CD4-positive, alpha-beta memory T cell (primary cell): ENCODE measurements at places on chromosomes 7 and 10.

DNA sequence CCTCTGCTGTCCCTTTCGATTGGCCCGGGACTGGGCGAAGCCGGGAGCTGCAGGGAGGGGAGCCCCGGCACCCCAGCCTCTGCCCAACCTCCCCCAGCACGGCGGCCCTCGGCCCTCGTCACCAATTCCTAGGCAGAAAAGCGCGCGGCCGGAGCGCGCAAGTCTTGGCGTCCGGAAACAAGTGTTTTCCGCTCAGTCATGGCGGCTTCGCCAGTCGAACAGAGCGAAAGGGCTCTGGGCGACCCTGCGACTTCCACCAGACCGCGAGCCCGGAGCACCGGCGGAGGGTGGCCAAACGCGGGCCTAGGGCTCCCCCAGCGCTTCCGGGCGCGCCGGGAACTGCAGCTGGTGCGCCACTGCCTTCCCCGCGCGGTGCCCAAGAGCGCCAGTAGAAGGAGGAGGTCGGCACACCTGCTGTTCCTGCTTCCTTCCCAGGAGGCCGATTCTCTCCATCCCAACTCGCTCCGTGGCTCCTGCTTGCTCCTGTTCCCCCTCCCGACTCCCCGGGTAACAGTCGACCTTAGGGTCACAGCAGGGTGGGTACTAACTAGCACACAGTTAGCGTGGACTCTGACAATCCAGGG lies 729.9 kb downstream of the ZWINT start:
- no peak for DNase-seq

- DNase-seq = no peak
Observed at GRCh38 chr10:58384544-58384998, 639 bp upstream of the TFAM start.

DNA sequence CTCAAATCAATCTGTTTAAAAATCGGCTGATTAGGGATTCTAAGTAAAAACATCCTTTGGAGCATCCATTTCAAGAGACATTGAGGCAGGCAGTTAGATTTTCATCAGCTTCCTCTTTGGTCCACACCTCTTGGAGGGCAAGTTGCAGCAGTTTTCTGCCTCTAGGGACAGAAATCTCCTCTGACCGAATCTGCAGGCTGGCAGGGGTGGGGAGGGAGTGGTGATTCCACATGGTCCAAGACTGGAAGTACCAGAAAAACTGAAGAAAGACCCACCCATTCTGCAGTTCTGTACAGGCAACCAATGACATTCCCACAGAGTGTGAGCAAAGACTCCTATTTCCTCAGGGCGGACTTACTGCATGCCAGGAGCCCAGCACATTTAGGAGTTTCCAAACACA lies 29.0 kb downstream of the FGFBP3 start:
- no peak for DNase-seq

DNA sequence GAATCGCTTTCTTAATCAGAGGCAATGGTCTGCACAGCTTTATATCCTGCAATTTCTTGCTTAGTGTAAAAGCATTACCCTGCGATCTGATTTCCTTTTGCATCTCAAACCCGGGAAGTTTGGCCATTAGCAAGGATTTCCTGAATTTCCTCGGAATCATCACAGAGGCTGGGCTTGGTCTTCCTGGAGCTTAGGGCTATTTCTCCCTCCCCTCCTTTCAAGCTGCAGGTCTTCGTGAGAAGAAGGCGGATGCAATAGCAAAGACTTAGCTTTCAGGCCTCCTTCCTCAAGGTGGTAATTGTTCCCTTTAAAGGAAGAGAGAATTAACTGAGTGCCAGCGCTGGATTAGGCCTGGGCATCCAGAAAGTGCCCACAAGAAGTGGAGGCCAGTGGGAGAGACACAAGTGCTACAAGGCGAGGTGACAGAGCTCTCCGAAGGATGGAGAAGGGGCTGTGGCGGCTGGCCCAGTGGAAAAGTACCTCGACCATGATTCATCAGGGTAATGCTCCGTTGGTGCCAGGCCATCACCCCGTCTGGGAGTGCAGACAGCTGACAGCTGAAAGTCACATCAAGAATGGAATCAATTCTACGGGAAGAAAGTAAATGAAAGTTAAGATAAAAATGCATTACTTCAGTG lies 4.0 kb upstream of the ARMS2 start:
- no peak for DNase-seq

GRCh38 chr10:77180794-77181193 lies 456.8 kb downstream of the KCNMA1 start:
- DNase-seq = no peak

DNA sequence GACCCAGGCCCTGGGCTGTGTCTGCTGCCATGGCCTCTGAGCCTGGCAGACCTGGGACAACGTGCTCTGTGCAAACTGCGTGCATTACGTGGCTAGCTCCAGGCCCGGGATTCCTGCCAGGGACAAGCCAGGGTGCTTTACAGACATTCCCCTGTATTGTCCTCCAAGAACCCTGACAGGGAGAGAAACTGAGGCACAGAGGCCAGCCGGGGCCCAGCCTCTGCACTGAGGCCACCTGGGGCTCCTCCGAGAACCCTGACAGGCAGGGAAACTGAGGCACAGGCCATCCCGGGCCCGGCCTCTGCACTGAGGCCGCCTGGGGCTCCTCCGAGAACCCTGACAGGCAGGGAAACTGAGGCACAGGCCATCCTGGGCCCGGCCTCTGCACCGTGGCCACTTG lies 64.9 kb downstream of the CFAP46 start:
- no peak for DNase-seq

DNA sequence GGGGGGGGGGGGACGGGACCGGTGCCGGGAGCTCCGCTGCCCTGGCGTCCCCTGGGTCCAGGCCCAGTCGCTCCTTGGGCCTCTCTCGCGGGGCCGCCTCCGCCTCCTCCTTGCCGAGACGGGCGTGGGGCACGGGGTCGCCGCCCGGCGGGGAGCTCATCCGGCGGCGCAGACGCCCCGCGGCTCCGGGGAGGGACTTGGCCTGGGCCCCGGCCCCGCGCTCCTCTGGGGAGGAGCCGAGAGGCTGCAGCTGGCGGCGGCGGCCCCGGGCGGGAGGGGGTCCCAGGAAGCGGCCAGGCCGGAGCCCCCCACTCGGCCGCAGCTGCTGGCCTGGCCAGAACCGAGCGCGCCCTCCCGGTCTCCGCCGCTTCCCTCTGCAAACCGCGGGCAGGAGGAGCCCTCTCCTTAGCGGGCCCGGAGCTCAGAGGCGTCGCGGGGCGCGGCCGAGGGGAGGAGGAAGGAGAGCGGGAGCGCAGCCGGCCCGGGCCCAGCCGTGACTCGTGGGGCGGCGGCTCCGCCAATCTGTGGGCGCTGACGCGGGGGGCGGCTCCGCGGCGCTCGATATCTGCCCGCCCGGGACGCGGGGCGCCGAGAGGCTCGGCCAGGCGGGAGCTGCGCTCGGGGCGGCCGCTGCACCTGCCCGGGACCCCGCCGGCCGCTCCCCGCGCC lies at the start of gene FAM20C:
Gene FAM20C (plus strand): TSS at position 591 of the 669 bp plus-strand sequence. CDS start 629 bp downstream, outside the sequence.
- DNase-seq = peak; percentile 19

DNA sequence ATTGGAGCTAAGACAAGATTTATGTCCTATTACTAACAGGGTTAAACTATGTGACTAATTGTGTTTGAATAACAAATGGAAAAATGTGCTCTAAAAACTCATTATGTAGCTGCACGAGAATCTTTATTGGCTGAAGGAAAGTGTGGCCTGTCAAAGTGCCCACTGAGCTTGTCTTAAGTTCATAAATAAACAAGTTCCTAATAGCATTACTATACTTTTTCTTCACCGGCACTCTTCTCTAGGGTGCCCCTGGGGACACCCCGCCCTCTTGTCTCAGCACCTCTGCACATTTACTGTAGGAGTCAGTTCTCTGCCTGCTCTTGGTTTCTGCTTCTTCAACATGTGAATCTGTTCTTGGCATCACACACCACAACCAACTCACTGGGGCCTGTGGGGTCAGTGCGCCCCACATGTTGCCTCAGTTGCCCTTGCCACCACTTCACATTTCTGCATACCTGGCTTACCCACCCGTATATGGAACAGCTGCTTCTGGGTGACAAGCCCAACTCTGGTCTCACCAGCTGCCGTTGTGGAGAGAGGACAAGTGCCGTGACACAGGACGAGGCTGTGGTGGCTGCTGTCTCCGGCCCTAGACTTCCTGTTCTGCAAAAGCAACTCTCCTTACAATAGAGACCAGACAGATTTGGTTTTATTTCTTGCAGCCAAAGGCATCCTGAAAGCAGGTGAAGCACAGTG lies 96.3 kb upstream of the DDC start:
- no peak for DNase-seq

- DNase-seq = no peak
Observed at GRCh38 chr7:41384418-41384817, 318.5 kb downstream of the INHBA start.

GRCh38 chr7:10918093-10918590 lies 55.5 kb upstream of the PHF14 start:
- DNase-seq = no peak

DNA sequence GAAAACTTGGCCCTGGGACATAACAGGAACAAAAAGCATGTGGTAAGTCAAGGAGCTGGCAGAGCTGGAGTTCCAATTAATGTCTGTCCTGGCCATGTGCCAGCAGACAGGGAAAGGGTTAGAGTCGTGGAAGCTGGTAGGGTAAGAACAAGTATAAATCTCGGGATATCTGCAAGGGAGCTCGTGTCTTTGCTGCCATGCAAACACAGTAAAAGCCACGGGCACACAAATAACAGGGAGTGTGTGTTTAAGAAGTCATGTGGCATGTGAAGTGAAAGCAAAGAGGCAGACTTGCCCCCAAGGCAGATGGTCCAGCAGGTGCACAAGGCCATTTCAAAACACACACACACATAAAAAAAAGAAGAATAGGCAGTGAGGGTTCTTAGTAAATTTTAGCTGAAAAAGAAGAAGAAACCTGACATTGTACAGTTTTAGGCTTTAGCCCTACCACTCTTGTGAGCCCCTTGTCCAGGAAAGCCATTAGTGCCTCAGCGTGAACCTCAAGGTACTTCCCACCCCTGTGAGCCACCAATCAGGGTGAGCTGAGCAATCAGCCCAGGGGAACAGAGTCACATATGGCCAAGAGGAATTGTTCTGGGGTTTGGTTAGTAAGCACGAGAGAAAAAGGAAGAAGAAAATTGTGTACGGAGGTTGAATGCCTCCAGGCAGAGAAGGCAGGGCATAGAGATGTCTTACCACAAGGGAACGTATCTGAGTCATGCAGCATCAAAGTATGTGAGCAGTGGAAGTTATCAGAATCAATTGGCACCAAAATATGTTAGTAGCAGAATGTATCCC lies 32.8 kb upstream of the ARHGAP12 start:
- DNase-seq = no peak

DNA sequence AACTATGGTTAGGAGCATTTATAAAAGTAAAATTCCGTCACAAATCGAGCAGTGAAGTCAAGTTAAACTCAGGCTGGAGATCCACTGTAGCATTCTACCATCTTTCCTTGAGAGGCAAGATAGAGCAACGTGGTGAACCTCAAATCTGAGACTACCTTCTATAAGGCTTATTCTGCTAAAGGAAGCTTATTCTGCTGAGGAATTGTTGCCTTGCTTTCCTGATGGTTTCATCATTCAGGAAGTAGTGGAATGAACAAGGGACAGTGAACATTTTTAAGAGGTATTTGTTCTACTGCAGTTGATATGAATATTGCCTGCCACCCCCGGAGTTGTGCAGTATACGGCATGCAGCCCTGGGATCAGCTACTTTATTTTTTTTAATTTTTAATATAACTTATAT lies 170.8 kb downstream of the VPS50 start:
- no peak for DNase-seq

DNA sequence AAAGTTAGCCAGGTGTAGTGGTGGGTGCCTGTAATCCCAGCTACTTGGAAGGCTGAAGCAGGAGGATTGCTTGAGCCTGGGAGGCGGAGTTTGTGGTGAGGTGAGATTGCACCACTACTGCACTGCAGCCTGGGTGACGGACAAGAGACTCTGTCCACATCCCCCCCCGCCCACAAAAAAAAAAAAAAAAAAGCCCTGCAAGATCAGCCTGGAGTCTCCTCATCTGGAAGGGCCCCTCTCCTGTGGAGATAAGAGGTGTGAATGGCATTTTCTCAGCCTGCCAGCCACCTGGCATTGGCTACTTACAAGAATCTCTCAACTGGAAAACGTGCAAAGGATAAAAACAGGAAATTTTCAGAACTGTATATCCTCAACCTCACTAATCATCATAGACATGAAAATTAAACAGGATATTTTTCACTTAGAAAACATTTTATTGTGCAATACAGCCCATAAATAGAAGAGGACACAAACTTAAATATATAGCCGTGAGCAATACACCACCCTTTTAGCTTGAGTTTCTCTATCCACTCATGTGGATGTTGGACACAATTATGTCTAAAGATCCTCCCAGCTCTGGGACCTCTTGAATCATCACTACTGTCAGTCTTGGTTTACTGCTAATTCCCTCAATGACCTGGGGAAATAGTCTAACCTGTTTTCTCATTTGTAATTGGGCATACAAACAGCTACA lies 11.3 kb upstream of the TSPAN15 start:
- DNase-seq = no peak

- DNase-seq = no peak
Observed at GRCh38 chr7:30199271-30199670, 64.5 kb downstream of the MTURN start.

DNA sequence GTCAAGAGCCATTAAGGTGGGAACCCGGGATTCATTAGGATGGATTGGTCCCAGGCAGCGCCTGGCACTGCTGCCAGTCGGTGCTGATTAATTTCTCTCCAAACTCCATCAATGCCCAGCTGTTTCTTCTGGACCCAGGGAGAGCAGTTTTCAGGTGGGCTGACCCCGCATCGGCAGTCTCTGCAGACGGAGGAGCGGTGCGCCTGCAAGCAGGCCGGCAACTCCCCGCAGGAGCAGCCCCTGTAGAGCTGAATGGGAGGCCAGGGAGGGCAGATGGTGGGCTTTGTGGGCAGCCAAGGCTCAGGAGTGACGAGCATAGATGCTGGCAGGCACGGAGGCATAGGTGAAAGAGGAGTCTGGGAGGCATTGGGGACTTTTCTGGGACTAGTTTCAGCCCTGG lies 56.5 kb downstream of the CDH23 start:
- DNase-seq = no peak

GRCh38 chr10:88838766-88839350 lies 12.8 kb downstream of the ANKRD22 start:
- DNase-seq = no peak

GRCh38 chr10:20485554-20485953 lies 411.6 kb downstream of the NEBL start:
- DNase-seq = no peak

- peak; percentile 72 for DNase-seq
Observed at GRCh38 chr7:140230516-140230860, 53.7 kb upstream of the KDM7A start.

DNA sequence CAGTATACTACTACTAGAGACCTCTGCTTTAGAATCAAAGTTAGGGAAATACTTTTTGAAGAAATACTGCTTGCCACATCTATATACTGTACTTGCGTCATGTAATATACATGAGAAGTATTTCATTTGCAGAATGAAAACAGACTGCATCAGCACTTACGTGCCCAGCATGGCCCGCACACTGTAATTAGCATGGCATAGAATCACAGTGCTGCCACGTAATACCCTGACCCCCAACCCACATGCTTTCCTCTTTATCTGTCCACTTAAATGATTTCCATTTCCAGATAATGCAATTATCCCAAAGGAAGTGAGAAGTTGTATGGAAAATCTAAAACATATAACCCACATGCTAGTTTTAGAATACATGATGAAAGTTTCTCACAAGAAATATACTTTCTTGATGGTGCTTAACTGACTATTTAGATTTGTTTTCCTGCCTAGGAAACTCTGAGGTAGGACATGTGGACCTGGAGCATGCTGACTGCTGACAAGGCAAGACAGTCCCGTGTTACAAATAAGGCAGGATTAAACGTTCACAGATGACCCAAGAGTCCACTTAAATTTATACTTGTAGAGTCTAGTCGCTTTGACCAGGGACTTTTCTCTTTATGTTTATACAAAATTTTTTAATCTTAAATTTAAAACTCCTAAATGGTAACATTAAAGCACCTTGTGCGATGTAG lies 12.6 kb downstream of the USP6NL start:
- no peak for DNase-seq

GRCh38 chr10:44425466-44425865 lies 40.6 kb upstream of the CXCL12 start:
- DNase-seq = no peak
